IPS-NIHi11 (cell line): ENCODE measurements at places on chromosomes 12 and 14.

DNA sequence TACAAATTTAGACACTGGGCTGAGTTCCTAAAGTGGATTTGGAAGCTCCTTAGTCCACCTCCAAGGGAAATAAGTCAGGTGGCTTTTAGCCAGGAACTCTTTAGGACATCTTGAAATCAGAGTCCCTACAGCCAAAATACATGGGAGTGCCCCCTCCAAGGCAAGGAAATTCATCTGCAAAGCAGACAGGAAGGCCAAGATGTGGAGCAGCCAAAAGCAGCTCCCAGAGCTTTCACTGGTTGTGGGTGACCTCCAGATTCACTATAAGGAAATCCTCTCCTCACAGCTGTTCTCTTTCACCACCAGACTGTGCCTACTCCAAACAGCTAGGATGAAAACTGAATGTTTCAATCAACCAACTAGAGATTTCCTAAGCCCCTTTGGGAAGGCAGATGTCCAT lies 6.6 kb downstream of the TTC9 start:
- DNase-seq: no peak

GRCh38 chr14:36657399-36658122 lies 4.1 kb upstream of the PAX9 start:
- peak; percentile 25 for DNase-seq

DNA sequence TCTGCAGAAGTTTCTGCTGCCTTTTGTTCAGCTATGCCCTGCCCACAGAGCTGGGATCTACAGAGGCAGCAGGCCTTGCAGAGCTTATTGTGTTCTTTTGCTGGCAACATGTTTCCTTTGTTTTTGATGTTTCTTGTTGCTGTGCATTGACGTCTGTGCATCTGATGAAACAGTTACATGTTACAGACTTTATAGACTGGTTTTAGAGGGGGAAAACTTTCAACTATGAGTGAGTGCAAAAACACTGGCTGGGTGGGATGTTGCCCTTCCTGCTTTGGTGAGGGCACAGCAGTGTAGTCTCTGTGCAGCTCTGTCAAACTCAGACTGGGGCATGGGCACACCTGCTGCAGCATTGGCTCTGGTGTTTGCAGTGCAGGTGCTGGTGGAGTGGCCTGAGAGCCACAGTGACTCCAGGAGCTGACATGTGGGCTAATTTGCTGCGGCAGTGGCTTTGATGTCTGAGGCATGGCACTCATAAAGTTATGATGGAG lies 26.9 kb downstream of the CLEC6A start:
- DNase-seq: no peak

GRCh38 chr12:120668868-120669840 lies 17.8 kb upstream of the MLEC start:
- peak; percentile 65 for DNase-seq

- DNase-seq: no peak
Observed at GRCh38 chr12:51071663-51072062, 11.7 kb downstream of the CSRNP2 start.

DNA sequence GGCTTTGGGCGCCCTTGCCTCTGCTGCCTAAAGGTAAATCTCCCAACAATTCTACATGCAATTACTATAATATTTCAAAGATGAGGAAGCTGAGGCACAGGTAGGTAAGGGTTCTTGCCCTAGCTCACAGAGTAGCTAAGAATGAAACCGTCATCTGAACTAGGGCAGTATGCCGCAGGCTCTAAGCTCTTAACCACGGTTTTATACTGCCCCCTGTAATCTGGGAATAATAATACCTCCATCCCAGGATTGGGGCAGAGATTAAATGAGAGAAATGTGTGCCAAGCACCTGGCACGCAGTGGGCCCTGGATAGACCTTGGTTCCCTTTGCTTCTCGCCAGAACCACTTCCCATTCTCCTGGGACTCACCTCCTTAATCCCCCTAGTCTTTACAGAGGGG lies 1.5 kb upstream of the HRK start:
- no peak for DNase-seq

- DNase-seq: no peak
Observed at GRCh38 chr14:51607711-51608110, 44.0 kb upstream of the FRMD6 start.

GRCh38 chr12:112941528-112942335 lies 3.5 kb downstream of the OAS3 start:
- no peak for DNase-seq

DNA sequence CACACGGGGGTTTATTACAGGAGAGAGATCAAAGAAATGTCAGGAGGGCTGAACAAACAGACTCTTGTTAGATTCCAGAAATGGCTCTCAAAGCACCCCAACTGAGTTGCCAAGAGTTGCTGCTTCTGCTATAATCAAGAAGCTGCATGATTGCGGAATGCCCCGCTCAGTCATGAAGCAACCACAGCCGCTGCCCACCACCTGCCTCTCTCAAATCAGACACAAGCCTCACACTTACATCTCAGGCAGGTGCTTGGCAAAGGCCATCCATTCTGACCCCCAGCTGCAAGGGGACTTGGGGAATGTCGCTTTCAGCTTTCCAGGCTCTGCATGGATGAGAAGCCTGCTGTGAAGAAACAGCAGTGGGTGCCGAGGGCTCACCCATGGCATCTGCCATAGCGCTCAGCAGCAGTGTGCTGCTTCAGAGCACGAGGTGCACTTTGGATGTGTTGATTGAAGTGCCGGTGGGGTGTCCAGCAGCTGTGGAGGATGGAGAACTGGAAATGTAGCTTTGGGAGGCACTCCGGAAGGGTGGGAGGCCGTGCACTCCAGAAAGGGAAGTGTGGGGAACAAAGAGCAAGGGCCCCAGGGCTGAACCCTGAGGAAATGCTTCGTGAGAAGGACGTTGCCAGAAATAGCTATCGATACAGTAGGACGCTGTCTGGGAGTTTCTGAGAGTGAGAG lies 37.7 kb downstream of the LRRC74A start:
- no peak for DNase-seq

DNA sequence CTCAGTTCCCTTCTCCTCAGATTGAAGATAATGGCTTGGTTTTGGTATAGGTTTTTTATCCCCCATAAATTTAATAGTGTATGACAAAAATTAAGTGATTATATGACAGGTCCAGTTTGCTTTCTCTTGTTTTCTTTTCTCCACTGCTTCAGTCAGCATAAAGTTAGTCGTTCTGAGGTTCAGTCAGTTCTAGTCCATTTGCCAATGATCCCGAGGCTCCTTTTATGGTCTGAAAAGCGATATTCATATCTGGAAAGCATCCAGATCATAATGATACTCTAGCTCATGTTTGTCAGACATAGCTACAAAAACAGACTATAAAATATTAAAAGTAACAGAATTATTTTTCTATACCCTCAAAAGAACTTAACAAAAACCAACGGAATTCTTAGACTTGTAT lies 67.1 kb upstream of the SLC38A4 start:
- no peak for DNase-seq

DNA sequence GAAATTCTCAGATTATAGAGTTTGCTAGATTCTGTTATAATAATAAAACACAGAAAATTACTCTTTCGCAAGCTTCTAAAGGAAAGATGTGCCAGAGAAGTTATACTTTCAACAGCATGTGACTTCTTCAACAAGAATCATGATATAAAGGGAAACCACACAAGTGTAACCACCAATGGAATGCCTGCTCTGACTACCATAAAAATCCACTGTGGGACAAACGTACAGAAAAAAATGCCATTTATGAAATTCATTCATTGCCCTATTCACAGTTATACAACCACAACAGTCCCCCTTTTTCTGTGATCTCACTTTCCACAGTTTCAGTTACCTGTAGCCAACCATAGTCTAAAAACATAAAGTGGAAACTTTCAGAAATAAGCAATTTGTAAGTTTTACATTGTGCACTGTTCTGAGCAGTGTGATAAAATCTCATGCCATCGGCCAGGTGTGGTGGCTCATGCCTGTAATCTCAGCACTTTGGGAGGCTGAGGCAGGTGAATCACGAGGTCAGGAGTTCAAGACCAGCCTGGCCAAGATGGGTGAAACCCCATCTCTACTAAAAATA lies 3.2 kb downstream of the CATSPERB start:
- DNase-seq: no peak

DNA sequence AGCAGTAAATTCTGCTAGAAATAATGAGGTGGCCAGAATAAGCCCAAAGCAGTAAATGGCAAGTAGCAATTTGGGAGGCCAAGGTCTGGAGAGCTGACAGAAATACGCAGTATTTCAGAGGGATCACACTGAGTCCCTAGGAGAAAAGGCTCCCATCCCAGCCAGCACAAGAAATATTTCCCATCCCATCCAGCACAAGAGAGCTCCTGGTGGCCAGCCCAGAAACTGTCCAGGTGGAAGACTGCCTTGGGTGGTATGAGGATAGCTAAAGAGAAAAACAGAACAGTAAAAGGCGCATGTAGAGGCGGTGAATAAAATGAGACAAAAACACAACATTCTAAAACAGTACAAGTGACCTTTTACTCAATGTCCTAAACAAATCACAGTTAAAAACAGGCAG lies 120.7 kb downstream of the HECTD4 start:
- DNase-seq: peak; percentile 41

DNA sequence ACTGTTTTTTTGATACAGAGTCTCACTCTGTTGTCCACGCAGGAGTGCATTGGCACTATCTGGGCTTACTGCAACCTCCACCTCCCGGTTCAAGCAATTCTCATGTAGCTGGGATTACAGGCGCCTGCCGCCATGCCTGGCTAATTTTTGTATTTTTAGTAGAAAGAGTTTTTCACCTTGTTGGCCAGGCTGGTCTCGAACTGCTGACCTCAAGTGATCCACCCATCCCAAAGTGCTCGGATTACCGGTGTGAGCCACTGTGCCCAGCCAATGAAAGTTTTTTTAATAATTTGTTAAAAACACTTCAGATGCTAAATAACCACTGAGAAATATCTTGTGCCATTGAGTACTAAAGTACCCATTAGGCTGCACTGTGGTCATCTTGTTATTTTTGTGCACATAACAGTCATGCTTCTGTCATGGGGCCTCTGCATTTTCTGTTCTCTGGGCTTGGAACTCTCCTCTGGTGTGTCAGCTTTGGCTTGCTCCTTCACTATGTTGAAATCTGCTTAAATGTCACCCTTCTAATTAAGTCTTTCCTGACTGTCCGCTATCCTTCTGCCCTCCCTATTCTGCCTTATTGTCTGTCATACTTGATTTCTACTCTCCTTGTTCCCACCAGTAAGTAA lies 105.1 kb downstream of the KTN1 start:
- no peak for DNase-seq

DNA sequence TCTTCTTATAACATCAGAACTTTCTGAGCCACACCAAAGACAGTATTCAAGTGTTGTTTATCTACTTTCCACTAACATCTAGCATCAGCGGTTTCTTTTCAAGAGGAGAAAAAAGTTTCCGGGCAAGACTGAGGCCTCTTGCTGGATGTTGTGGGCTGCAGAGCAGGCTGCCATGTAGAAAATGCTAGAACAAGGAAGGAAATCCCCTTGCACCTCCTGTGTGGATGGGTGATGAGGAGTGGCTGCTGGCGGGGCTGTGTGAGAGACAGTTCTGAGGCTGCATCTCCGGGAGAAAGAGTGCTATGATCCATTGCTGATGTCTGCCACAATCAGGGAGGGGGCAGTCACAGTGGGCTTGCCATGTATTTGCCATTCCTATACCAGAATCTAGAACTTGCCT lies 37.8 kb upstream of the PPP1CC start:
- no peak for DNase-seq

DNA sequence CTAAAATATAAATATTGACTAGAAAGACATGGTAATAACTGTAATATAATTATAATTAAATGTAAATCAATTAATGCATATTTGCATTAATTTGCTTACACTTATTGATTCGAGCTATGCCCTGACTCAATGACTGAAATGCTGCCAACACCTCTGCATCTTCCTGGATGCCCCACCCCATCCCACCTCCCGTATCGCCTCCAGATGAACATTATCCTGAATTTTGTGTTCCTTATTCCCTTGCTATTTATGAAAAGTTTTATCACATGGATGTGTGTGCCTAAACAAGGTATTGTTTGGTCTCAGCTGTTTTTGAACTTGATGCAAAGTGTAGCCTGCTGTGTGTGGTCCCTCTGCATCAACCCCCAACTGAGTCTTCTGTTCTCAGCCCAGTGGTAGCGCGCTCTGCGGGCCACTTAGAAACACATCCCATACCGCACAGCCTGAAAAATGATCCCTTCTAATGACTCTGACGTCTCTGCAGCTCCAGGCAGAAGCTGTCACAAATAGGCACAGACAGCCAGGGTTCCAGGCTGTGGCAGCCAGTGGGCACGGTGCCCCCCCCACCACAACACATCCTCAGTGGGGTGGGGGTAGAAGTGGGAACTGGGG lies 96.5 kb downstream of the PRMT8 start:
- no peak for DNase-seq

- no peak for DNase-seq
Observed at GRCh38 chr14:38947343-38947742, 155.7 kb downstream of the SEC23A start.

- DNase-seq: no peak
Observed at GRCh38 chr12:89073659-89074058, 278.6 kb downstream of the DUSP6 start.

DNA sequence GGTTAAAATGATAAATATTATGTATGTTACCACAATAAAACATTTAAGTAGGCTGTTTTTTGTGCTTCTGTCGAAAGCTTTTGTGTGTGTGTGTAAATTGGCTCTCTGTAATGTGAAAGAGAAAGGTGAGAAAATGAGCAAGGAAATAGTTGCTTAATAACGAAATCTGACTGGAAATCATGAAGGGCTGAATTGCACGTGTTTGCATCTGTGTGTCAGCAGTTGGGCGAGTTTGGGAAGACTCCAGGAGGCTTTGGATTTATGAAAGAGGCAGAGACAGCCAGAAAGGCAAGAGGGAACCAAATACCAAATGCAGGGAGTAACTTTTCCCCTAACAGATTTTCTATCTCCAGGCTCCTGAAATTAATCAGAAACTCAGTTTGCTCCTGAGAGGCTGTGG lies 47.2 kb upstream of the PLEKHG3 start:
- DNase-seq: no peak

DNA sequence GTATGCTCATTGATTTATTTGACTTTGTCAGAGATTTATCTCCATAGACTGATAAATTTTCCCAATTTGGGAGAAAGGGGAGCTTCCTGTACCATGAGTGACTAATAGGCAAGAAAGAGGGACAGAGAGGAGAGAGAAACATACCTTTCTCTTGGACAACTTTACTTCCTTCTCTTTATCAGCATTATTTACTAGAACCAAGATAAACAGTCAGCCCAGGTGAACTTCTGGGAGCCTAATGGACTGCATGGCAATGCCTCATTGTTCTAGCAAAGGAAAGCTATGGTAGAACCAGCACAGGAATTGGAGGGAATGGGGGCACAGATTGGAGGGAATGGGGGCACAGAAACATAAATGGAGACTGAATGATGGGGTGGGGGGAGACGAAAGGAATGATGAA lies 63.4 kb upstream of the STXBP6 start:
- DNase-seq: no peak
